ENCODE measurements at places on chromosomes 13 and 19. TPM values are rescaled to one million over a fixed set of nuclear protein-coding genes. Genes with fewer than 3 reads are reported as not detected.

The THSD1 gene
- 6.5 TPM for polyA plus RNA-seq

The TLE6 gene
- 5.4 TPM for polyA plus RNA-seq

The KIR2DL1 gene
- polyA plus RNA-seq = not detected

The CDC42EP5 gene
- not detected for polyA plus RNA-seq

The ZNF66 gene
- polyA plus RNA-seq = not detected

The UHRF1 gene
- polyA plus RNA-seq = 52.3 TPM

The BCAM gene
- polyA plus RNA-seq = 77.5 TPM

The C1QTNF9 gene
- not detected for polyA plus RNA-seq

The KRTDAP gene
- polyA plus RNA-seq = not detected

The FRY gene
- polyA plus RNA-seq = not detected

The ZNF497 gene
- 1.6 TPM for polyA plus RNA-seq

The FCGBP gene
- polyA plus RNA-seq = 0.62 TPM

GRCh38 chr19:6995054-6995453 lies 26.2 kb downstream of the MBD3L2B start:
- no peak for DNase-seq

DNA sequence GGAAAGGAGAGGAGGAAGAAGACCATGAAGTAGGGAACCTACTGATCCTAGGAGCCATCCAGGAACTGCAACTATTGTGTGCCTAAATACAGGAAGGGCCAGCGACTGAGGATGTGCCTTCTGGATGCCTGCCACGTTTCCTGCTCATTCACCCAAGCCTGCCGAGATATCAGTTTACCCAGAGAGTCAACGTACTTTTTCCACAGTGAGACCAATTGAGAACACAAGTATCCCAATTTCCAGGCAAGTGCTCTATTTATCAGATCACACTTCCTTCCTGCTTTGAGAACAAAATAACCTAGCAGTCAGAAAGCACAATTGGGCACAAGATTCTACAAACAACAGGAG lies 122.4 kb downstream of the AKAP11 start:
- no peak for DNase-seq

- no peak for DNase-seq
Observed at GRCh38 chr19:43525836-43526771, 897 bp downstream of the ETHE1 start.

DNA sequence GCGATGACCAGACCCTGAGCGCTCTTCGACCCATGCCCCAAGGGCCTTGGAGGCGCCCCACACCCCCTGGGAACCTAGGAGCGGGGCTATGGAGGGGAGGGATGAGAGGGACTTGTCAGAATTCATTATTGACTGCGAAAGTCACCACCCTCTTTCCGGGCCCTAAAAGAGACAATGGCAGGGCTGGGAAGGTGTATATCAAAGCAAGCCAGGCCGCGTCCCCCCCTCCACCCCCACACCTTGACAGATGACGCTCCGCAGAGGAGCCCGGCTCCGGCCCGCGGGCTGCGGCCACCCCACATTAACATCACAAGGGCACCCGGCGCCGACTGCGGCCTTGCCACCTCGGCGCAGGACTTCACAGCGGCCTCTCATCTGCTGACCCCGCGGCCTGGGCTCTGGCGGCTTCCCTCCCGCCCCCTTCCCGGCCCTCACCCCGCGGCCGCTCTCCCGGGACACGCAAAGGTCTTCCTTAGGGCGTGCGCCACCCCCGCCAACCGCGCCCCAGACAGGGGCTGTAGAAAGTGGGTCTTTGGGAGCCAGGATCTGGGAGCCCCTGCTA lies 2.4 kb downstream of the CDX2 start:
- no peak for DNase-seq

DNA sequence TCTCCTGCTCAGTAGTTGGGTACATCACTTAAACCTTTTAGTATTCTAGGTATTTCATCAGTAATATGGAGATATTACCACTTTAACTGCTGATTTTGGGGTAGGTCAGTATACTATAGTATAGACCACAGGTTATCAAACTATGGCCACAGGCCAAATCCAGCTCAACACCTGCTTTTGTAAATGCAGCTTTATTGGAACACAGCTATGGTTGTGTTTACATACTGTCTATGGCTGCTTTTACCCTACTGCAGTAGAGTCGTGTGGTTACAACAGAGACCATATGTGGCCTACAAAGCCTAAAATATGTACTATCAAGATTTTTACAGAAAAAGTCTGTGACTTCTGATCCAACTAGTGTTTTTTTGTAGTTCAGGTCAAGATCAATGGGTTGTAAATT lies 10.3 kb downstream of the COG6 start:
- DNase-seq = no peak

DNA sequence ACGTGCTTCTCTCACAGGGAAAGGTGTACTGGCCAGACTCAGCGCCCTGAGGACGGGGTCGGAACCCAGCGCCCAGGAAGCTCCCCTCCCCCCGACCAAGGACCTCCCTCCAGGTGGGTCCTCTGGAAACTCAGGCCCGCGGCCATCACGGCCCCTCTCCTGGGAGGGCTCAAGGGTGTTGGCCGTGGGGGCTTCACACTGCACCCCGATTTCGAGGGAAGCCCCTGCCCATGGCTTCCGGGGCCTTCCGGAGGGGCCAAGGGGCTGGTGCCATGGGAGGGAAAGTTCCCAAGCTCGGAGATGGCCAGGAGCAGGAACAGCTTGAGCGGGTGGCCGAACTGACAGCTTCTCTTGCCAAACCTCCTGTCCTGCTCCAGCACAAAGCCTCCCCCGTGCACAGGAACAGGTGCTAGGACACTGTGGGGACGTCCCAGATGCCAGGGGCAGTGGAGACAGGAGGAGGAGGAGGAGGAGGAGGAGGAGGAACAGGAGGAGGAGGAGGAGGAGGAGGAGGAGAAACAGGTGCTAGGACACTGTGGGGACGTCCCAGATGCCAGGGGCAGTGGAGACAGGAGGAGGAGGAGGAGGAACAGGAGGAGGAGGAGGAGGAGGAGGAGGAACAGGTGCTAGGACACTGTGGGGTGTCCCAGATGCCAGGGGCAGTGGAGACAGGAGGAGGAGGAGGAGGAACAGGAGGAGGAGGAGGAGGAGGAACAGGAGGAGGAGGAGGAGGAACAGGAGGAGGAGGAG lies 10.0 kb downstream of the SBNO2 start:
- no peak for DNase-seq

- no peak for DNase-seq
Observed at GRCh38 chr19:17450264-17451075, 2.0 kb upstream of the TMEM221 start.

- no peak for DNase-seq
Observed at GRCh38 chr13:20195801-20196200, 3.1 kb upstream of the GJB2 start.

- DNase-seq = no peak
Observed at GRCh38 chr13:34608331-34608730, 333.7 kb upstream of the NBEA start.

DNA sequence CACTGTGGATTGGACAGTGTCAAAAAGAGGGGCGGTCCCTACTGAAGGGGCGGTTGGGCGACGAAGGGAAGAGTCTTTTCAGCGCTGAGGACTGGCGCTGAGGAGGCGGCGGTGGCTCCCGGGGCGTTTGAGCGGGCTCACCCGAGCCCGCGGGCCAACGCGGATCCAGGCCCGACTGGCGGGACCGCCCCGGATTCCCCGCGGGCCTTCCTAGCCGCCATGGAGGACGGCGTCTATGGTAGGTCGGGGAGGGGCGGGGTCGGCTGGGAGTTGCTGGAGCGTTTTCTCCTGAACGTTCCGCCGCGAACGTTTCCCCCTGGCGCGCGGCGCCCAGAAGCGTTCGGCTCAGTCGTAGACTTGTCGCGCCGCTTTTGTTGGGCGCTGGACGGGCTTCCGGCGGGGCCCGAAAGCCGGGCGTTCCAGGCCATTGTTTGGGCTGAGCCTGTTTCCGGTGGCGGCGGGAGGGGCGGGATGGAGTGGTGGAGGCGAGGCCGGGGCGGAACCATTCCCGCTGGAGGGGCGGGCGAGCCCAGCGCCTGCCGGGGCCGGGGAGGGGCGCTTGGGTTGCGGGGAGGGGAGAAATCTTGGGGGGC lies at the start of gene CYTH2:
CYTH2 (plus strand) TSS at position 81 of the 593 bp plus-strand sequence; CDS start at position 220, 139 bp downstream.
- DNase-seq = peak; percentile 84

DNA sequence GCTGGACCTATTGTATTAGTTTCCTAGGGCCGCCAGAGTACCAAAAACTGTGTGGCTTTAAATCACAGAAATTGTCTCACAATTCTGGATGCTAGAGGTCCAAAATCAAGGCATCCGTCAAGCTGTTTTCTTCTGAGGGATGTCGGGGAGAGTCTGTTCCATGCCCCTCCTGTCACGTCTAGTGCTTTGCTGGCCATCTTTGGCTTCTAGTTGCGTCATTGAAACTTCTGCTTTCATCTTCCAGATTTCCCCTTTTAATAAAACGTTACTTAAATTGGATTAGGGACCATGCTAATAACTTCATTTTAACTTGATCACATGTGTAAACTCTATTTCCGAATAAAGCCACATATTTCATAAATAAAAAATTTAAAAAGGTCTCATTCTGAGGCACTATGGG lies 47.5 kb downstream of the TRPM4 start:
- DNase-seq = no peak

DNA sequence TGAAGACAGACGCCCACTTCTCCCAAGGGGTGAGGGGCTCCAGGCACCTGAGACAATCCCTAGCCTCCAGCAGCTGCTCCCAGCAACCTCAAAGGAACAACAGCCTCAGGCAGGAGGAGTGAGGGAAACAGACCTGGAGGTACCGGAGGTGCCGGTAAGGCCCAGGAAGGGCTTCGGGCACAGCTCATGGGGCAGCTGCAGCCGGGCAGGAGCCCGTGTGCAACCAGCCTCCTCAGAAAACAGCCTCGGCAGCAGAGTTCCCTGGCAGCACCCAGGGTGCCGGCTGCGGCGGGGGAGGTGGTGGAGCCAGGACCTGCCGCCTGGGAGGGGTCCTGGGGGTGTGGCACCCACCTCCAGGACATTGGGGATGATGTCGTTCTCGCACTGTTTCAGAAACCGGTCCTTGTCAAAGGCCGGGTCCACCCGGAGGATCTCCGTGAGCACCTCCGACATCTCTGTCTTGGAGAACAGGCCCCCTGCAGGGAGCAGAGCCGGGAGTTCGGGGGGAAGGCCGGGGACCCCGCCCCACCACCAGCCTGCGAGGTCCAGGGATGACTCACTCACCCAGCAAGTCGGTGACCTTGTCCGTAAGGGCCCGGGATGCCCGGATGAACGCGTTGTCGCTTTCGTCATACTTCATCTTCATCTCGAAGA lies 6.5 kb upstream of the CTXN1 start:
- no peak for DNase-seq

DNA sequence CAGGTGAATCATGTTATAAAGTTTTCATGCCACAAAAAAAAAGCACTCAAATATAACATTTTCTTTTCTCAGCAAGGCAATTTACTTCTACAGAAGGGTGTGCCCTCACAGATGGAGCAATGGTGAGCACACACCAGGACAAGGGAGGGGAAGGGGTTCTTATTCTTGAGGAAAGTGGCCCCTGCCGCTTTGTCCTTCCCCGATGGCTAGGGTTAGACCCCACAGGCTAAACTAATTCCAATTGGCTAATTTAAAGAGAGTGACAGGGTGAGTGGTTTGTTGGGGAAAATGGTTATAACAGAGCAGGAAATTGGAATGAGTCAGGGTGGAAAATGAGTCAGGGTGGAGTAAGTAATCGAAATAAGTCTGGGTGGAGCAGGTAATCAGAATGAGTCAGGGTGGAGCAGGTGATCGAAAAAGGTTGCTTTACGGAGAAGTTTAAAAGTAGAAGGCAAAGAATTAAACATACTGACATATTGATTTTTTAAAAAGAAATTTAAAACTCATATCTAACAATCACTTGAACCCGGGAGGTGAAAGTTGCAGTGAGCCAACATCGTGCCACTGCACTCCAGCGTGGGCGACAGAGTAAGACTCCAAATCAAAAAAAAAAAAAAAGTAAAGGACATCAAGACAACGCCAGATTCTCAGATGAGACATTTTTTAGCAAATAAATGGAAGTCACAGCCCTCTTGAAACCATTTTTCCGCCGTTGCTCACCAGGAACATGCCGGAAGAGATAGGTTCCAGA lies 813 bp downstream of the ZNF562 start:
- no peak for DNase-seq

- DNase-seq = no peak
Observed at GRCh38 chr13:41650706-41651105, 193.4 kb downstream of the RGCC start.

GRCh38 chr19:40150170-40150569 lies 41.1 kb upstream of the MAP3K10 start:
- DNase-seq = no peak

DNA sequence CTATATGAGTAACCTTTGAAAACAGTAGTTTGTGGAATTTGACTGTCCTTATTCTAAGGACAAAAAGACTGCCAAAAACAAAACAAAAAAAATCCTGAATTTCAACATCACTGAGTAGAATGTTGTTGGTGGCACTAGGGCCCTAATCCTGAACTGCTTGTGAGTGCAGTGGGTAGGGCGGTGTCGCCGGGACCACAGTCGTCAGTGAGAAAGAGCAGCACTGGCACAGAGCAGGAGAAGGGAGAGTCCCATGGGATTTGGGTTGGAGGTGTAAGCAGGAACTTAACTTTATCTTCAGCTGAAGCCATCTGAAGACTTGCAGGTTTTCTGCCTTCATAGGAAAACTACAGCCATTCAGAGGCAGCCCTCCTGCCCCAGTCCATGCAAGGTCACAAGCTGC lies 5.6 kb downstream of the PCID2 start:
- DNase-seq = no peak

GRCh38 chr13:100341327-100341726 lies 247.3 kb downstream of the GGACT start:
- DNase-seq = no peak

GRCh38 chr19:35117116-35117515 lies 1.5 kb downstream of the FXYD3 start:
- no peak for DNase-seq

- no peak for DNase-seq
Observed at GRCh38 chr13:53001444-53002225, 27.0 kb upstream of the OLFM4 start.

DNA sequence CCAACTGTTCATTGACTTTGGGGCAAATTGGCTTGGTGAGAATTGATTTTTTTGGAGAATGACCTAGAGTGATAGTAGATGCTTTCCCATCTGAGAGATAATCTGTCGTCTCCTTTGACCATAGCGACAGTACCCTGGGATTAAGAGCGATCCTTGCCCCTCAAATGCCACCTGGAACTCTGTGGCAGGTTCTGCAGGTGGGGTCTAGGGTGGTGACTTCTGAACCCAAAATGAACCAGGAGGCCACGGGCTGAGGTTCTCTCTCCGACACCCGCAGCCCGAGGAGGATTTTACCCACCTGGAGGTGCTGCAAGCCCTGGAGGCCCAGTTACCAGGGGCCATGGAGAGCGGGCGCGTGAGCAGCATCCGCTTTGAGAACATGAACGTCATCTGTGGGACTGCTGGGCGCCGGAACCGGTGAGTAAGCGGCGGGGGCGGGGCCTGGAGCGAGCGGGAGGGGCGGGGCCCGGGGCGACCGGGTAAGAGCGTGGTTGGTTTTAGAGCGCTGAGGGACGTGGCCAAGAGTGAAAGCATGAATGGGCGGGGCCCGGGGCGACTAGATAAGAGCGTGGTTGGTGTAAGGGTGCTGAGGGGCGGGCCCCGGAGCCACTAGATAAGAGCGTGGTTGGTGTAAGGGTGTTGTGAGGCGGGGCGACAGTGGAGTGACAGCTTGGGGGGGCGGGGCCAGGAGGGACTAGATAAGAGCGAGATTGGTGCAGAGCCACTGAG lies 8.6 kb downstream of the C19orf81 start:
- peak; percentile 97 for DNase-seq

- DNase-seq = no peak
Observed at GRCh38 chr19:28022506-28022905, 1190.4 kb downstream of the UQCRFS1 start.

Data from A549 (cell line).